ENCODE measurements at places on chromosomes 13 and 19.

GRCh38 chr13:96730676-96731075 is 263.6 kb downstream of the OXGR1 start:
- DNase-seq = no peak

DNA sequence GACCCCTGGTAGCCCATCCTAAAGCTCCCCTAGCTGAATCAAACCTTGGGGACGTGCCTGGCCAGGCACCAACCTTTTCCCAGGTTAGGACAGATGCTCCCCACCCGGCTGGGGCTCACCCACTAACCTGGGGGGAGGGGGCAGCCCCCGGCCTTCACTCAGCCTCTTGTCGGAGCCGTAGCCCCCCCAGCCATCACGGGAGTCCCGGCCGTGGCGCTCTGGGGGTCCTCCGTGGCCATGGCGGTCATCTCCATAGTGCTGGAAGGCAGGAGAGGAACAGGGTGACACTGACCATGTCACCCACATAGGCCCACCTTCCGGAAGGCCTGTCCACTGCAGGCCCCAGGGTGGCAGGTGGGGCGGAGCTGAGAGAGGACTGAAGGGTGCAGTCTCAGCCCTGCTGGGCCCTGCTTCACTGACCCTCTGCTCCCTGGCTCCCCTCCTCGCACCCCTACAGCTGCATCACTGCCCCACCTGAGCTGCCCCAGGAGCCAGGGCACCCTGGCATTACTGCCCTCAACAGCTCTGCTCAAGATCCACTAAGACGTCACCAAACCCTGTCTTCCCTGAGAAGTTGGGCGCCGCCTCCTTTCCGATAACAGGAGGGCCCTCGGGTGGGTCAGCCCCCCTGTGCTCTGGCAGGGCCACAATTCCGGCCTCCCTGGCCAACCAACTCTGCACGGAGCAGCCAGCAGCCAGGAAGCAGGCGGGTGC is 22.6 kb upstream of the TINCR start:
- no peak for DNase-seq

DNA sequence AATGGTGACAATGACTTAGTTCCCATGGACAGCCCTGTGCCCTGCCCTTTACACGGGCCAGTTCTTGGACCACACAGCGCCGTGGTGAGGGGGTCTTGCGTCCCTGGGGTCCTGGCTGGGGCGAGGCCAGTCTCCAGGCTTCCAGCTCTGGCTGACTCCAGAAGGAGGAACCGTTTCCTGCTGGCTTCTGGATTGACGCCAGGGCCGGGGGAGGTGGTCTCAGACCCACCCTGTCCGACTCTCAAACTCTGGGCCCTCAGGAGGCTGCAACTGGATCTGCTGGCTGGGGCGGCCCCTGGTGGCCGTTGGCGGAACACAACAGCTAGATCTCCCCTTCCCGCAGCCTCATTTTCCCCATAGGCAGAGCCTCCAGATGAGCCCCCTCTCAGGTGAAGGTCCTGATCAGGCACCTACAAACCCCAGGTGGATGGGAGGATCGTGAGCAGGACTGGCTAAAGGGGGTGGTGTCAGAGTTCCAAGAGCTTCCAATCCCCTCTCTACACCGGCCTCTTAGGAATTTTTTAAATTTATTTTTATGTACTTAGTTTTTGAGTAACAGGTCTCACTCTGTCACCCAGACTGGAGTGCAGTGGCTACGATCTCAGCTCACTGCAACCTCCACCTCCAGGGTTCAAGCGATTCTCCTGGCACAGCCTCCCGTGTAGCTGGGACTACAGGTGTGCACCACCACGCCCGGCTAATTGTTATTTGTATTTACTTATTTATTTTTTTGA is 8.0 kb downstream of the CCDC194 start:
- DNase-seq = peak; percentile 53

DNA sequence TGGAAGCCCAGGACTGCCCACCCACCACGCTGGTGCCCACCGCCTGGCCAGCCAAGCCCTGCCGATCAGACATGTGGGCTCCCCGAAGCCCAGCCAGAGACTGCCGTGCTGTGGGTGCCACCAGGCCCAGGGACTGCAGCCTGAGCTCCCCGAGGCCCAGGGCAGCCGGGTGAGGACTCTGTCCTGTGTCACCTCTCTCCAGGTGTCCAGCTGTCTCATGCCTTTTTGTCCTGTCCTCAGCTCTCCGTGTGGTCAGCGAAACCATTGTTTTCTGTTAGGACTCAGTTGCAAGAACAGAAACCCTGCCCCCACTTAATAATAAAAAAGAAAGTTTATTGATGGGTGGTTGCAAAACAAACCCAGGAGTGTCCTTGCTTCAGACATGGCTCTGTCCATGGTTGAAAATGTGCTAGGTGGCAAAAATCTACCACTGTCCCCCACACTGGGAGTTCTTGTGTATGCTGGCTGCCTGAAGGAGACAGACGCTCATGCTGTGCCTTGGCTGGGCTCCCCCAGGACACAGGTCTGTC is 9.9 kb downstream of the PLEKHF1 start:
- DNase-seq = no peak

- DNase-seq = no peak
Measured at GRCh38 chr19:43626838-43627237, 7.4 kb upstream of the ZNF428 start.

- DNase-seq = peak; percentile 68
Measured at GRCh38 chr13:95784161-95784899, 107.4 kb downstream of the DNAJC3 start.

DNA sequence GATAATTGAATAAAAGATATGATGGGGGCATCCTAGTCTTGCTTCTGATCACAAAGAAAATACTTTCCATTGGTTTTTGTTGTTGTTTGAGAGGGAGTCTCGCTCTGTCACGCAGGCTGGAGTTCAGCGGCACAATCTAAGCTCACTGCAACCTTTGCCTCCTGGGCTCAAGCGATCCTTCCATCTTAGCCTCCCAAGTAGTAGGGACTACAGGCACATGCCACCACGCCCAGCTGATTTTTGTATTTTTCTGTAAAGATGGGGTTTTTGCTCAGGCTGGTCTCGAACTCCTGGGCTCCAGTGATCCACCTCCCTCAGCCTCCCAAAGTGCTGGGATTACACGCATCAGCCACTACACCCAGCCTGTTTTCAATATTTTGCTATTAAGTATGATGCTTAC is 17.1 kb upstream of the PSMC4 start:
- no peak for DNase-seq

- no peak for DNase-seq
Measured at GRCh38 chr13:98326291-98326690, 149.2 kb upstream of the RNF113B start.

DNA sequence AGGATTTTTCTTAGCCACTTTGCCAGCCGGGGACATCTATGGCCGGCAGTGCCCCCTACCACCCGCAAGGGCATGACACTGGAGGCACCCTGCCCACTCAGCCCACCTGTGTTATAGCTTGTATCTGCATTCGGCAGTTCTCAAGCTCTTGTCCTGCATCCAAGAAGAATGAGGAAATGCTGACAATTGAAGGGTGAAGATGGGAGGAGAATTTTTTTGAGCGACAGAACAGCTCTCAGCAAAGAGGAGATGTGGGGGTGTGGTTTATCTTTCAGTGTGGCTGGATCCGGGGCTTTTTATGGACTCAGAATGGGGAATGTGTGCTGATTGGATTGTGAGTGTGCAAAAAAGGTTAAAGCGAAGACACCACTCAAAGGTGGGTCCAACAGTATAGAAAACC is 5.4 kb upstream of the C19orf38 start:
- DNase-seq = no peak

All from kidney tubule cell (primary cell).